ENCODE measurements at places on chromosomes 1 and 21.
A peak's percentile ranks its signal among the peaks of the same experiment; 100 is the strongest.

DNA sequence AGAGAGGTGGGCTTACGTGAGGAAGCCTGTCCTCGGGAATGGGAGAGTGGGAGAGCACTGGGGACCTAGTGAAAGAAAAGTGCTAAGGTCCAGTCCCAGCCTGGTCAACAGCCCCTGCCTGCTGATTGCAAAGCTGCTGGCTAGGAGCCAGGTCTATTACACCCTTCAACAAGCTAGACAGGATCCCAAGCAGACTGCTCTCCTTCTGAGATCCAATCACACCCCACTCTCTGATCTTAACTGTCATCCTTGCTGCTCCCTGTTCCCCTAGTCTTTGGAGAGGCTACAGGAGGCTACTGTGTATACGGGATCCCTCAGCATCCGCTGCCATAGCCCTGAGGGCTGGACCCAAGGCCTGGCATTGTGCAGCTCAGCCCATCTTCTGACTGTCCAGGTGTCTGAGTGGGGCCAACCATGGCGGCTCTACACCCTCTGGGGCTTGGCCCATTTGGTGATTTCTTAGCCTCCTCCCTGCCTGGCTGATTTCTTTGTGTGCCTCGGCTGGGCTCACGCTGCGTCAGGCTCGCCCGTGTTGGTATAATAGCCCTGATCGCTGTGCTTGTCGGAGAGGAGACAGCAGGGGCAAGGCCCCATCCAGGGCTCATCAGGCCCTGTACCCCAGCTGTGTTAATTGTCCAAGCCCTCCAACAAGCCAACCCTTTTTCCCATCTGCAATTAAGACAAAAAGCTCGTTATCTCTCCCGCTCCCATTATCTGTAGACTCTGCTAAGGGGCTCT is 43.9 kb downstream of the NAV1 start:
- no peak for DNase-seq

GRCh38 chr1:119141020-119141424 is 569 bp upstream of the WARS2 start:
- DNase-seq: no peak

GRCh38 chr1:58434181-58434580 is 112.3 kb downstream of the OMA1 start:
- no peak for DNase-seq

DNA sequence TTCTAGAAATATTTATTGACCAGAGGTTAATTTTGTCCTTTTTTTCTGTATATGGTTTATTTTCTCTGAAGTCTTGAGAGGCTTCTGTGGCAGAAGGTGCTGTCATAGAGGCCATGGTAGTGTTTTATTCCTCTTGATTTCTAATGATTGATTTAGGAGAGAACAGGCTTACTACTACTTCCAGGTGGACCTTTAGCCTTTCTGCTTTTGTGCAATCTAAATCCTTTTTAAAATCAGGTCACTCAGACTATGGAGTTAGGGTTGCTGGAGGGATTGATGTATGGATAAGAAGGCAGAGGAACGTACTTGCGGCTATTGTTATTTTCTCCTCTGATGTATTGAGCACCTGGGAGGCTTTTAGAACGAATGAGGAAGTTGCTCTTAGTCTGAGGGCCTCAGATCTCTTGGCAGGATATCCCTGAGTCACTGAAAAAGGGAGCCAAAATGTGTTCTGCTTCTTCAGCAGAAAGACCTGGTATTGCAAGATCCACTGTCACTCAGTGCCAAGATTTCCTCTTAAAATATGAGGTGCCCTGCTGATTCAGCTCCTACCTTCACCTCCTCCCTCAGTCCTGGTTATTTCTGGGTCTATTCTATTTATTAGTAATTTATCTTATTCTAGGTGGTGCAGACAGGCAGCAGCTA is 277.4 kb downstream of the ZNF648 start:
- DNase-seq: no peak

GRCh38 chr1:220890602-220891001 is 11.4 kb downstream of the HLX start:
- DNase-seq: no peak

- no peak for DNase-seq
These were observed 18.4 kb upstream of the DNASE2B start for GRCh38 chr1:84379917-84380180.

GRCh38 chr1:54297596-54298283 is 97.8 kb downstream of the MRPL37 start:
- DNase-seq: no peak

DNA sequence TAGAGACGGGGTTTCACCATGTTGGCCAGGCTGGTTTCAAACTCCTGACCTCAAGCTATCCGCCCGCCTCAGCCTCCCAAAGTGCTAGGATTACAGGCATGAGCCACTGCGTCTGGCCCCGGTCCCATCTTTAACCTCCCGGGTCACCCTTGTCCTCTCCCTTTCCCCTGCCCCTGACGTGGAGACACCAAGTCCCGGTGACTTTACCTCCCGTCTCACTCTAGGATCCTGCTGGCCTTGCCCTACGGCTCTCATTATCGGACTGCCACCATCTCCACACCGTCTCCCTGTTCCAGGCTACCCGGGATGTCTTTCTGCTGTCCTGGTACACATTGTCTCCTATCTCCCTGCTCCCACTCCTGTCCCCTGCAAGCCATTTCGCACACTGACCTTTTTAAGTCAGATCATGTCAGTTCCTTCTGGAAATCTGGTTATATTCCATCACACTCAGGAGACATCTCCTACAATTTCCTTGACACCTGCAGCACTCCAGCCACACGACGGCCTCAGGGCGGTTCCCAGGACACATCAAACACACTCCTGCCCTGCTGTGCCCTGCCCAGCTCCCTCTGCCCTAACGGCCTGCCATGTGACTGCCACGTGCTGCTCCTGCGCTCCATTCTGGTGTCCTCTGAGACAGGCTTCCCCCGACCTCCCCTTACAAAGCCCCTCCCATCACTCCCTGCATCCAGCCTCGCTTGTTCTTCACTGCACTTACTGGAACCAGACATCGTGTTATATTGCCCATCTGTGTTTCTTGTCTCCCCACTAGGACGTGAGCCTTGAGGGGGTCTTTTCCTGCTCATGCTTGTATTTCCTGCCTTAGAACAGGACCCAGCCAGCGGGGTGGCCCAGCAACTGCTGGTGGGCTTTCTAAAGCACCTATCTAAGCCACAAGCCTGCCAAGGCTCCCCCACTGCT is 32.7 kb downstream of the TTC39A start:
- no peak for DNase-seq

DNA sequence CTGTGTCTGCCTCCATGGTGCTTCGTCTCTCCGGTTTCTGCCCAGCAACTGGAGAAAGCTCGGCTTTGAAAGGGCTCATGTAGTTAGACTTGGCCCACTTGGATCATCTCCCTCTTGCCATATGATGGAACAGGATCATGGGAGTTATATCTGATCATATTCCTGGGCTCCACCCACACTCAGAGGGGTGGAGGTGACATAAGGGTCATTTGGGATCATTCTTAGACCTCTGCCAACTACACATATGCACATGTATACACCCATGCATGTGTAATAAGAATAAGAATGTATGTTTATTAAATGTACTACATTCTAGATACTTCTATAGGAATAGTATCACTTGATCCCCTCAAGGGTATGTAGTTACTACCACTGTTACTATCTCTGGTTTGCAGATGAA is 74.1 kb upstream of the WNT4 start:
- no peak for DNase-seq

DNA sequence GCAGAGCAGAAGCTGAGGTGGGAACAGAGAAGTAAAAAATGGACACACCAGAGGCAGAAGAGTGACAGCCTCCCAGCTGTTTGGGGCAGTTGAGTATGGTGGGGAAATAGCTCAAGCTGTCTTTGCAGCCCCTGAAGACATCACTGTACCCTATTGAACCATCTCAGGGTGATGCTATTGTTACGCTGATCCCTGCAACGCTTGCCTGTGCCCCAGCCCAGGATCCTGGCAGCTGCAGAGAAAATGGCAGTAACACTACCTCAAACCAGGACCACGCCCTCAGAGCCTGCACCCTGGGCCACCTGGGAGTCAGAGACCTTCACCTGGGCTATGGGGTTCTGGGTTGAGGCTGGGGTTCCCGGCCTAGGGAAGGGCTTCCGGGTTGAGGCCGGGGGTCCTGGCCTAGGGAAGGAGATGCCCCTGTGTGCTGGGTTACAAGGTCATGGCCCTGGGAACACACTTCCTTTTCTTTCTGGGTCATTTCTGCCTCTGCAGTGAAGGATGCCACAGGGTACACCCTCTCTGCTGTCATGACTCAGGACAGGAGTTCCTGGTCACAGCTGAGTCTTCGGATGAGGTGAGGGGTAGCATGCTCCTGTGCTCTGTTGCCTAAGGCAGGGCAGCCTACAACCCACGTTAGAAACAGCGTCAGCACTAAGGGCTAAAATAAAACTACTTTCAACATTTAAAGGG is 11.6 kb downstream of the BSND start:
- DNase-seq: no peak

DNA sequence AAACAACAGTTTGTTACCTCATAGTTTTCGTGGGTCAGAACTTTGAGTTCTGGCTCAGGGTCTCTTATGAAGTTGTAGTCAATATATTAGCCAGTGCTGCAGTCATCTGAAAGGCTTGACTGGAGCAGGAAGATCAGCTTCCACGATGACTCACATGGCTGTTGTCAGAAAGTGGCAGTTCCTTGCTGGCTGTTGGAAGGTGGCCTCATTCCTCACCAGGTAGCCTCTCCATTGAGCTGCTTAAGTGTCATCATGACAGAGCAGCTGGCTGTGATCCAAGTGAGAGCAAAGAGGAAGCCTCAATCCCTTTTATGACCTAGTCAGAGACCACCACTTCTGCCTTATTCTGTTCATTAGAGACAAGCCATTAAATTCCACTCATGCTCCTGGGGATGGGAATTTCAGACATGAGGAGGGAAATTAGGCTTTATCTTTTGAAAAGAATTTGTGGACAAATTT is 5.6 kb downstream of the OSBPL9 start:
- peak; percentile 43 for DNase-seq

GRCh38 chr1:108502624-108503023 is 52.5 kb downstream of the NBPF6 start:
- no peak for DNase-seq

DNA sequence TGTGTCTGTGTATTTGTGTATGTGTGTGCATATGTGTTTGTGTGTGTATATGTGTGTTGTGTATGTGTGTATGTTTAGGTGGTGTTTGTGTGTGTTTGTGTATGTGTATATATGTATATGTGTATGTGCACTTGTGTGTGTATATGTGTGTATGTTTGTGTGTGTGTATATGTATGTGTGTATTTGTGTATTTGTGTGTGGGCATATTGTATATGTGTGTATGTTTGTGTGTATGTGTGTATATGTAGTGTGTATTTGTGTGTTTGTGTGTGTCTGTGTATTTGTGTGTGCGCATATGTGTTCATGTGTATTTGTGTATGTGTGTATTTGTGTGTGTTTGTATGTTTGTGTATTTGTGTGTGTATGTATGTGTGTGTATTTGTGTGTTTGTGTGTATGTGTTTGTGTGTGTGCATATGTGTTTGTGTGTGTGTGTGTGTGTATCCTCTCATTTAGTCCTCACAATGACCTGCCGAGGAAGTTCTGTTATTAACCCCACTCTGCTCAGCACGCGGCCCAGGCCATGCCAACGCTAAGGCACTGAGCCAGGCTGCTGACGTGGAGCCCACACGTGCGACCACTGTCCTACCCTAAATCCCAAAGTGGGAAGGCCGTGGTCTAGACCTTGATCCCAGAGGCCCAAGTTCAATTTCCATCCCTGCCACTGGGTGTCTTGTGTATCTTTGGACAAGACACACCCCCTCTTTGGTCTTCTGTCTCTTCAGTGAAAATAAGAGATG is 43.2 kb upstream of the TMEM51 start:
- no peak for DNase-seq
